Activated CD8-positive, alpha-beta memory T cell treated with anti-CD3 and anti-CD28 coated beads, Interleukin-2, amount 10 ng/mL, durations not matched to agents 7 days and 5 days (primary cell): ENCODE measurements at places on chromosomes 5 and 9. TPM values are rescaled to one million over a fixed set of nuclear protein-coding genes. Genes with fewer than 3 reads are reported as not detected.

DNA sequence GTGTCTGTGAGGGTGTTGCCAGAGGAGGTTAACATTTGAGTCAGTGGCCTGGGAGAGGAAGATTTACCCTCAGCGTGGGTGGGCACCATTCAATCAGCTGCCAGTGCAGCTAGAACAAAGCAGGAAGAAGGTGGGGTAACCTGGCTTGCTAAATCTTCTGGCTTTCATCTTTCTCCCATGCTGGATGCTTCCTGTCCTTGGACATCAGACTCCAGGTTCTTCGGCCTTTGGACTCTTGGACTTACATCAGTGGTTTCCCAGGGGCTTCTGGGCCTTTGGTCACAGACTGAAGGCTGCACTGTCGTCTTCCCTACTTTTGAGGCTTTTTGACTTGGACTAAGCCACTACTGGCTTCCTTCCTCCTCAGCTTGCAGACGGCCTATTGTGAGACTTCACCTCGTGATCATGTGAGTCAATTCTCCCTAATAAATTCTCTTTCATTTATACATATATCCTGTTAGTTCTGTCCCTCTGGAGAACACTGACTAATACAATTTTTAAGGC lies 38.1 kb downstream of the PBX3 start:
- H3K27ac ChIP-seq = peak overlapping the region; percentile 58
- peak overlapping the region; percentile 34 for H3K4me3 ChIP-seq
- H3K27me3 ChIP-seq = no peaks in the 10 kb centered on the region
- peaks cover 14% of the 10 kb centered on the region for H3K4me1 ChIP-seq
- peaks cover 9% of the 10 kb centered on the region for H3K36me3 ChIP-seq
- peak; percentile 42 for DNase-seq

DNA sequence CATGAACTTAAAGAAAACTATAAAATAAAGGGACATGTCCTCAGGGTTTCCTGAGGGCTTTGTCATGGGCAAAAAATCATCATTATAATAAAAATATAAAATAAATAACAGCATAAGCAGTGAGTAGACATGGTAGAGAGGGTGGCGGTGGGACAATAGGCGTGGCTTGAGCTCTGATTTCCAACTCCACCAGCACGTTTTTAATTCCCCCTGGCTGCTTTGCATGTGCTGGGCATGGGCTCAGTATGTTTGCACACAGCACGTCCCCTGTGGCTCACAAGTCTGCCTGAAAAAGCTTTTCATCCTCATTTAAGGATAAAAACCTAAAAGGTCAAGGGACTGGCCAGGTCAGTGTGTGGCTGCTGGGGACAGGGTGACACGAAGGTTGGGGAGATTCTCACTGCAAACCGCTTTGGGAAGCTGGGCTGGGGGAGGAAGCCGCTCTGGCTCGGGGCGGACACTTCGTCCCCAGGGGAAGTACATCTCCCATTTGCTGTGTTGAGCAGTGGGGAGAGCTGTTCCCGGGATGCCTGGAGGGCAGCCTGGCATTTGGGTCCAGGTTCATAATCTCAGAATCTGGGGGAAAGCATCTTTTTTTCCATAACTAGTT lies 32.6 kb downstream of the NKX2-5 start:
- H3K36me3 ChIP-seq = no peaks in the 10 kb centered on the region
- H3K4me3 ChIP-seq = no peak overlapping the region
- H3K4me1 ChIP-seq = peaks cover 3% of the 10 kb centered on the region
- no peak for DNase-seq
- H3K27ac ChIP-seq = no peak overlapping the region

DNA sequence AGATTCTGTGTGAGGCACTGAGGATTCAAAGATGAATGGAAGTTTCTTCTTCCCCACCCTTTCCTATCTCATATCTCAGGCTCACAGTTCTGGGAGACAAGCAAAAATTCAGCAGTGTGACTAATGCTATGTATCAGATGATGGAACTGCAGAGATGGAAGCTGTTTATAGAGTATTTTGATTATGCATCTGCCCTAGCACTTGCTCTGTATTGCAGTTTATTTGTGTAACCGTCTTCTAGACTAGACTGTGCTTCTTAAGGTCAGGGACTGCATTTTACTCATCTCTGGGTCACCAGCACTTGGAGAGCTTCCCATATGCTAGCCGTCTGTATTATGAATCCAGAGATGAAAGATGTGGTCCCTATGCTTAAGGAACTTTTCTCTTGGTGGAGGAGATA lies 12.6 kb downstream of the CAVIN4 start:
- H3K4me3 ChIP-seq = no peak overlapping the region
- peaks cover 3% of the 10 kb centered on the region for H3K4me1 ChIP-seq
- DNase-seq = no peak
- no peaks in the 10 kb centered on the region for H3K36me3 ChIP-seq

DNA sequence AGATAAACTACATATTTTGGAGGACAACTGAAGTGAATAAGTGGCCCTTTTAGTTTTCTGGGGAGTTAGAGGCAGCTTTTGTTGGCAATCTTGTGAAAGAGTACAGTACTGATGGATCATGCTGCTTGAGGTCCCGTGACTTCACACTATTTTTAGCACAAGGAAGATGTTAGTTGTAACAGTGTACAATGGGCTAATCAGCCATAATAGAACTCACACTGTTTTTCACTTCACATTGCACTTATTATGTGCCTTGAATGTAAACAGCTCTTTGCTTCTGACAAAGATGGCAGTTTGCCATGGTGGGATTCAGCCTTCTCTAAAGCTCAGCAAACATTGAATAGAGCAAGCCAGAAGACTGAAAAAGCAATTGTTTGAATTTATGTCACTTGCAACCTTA lies 176.7 kb upstream of the ZNF608 start:
- DNase-seq = no peak
- H3K4me3 ChIP-seq = no peak overlapping the region
- H3K36me3 ChIP-seq = no peaks in the 10 kb centered on the region
- H3K27me3 ChIP-seq = no peaks in the 10 kb centered on the region
- H3K27ac ChIP-seq = no peak overlapping the region

DNA sequence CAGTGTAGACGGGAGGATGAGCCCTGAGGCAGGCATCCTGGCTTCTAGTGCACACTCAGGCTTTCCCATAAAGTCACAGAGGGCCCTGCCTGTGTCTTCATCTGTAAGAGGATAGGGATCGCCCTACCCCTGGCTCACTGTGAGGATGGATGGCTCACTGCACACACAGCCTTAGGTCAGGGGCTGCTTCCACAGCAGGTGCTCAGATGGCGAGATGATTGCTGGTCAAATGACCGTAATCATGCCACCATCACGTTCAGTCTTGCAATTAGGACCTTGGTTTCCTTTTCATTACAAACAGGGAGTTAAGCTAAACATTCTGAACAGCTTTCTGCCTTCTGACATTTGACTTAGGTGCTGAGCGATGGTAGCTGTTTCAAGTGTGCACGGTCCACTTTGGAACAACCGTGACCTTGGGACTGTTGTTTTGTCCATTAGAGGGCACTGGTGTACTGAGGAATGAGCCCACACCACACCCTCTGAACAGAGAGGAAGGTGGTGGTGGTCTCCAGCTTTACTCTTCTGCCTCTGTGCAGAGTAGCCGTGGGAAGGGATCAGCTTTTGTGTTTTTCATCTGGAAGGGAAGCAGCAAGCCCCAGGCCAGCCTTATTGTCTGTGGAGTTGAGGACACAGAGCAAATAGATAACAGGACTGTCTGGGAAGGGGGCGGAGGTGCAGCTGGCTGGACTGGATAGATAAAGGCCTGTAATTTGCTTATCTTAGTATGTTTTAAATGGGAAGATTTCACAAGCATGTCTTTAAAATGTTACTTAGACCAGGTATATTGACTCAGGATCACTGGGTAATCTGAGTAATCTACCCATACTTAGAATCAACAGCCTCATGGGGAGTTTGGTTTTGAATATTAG lies 183.1 kb downstream of the TRIO start:
- no peak overlapping the region for H3K27ac ChIP-seq
- no peak for DNase-seq
- H3K36me3 ChIP-seq = no peaks in the 10 kb centered on the region
- H3K4me1 ChIP-seq = peaks cover 6% of the 10 kb centered on the region

DNA sequence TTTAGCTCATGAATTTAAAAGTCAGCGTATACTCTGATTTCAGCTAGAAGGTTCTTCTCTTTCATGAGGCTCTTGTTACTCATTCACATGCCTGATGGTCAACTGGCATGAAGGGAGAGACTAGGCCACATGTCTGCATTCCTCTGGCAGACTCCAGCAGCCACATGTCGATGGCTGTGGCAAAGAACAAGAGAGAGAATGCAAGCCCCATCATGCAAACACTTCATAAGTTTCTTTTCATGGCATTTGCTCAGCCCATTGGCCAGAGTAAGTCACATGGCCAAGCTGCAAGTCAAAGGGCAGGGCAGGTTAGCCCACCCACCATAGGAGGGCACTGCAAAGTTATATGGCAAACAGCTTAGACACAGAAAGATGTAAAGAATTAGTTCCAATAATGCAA lies 5.4 kb downstream of the KCNV2 start:
- no peaks in the 10 kb centered on the region for H3K4me1 ChIP-seq
- DNase-seq = no peak
- no peaks in the 10 kb centered on the region for H3K27me3 ChIP-seq
- H3K27ac ChIP-seq = no peak overlapping the region

DNA sequence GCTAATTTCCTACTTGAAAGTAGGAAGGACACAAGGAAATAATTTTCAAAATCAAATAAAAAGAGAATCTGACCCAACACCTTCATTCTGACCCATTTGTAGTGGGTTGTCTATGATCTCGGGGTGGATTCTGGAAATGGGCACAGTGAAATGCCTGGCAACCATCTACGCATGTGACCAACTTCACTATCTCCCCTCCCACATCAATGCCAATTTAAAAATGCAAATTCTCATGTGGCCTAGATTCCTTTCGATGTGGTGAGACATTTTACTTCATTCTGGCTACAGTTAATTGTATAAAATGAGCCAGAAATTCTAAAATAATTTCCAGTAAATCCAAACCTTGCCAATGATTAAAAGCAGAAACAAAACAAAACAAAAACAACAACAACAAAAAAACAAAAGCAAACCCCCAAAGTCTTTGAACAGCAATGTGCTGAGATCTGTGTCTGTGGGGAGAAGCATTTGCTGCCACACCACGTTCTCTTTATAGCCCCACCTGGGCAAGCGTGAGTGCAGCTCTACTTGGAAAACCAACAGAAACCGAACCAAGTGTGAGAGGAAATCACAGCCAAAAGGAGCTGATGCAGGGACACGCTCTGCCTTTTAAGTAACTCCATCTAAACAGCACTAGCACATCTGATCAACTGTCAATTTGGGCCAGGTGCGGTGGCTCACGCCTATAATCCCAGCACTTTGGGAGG lies 59.0 kb downstream of the USP20 start:
- peak overlapping the region; percentile 42 for H3K4me3 ChIP-seq
- peak; percentile 61 for DNase-seq
- H3K27me3 ChIP-seq = no peaks in the 10 kb centered on the region
- H3K27ac ChIP-seq = peak overlapping the region; percentile 90

- no peak for DNase-seq
- no peaks in the 10 kb centered on the region for H3K4me1 ChIP-seq
- H3K4me3 ChIP-seq = no peak overlapping the region
- H3K27ac ChIP-seq = no peak overlapping the region
- H3K27me3 ChIP-seq = peaks cover 13% of the 10 kb centered on the region
Measured at GRCh38 chr9:1997646-1998045, 17.5 kb upstream of the SMARCA2 start.

GRCh38 chr5:68545636-68546295 lies 330.2 kb downstream of the PIK3R1 start:
- no peak overlapping the region for H3K4me3 ChIP-seq
- H3K27me3 ChIP-seq = peaks cover 18% of the 10 kb centered on the region
- H3K4me1 ChIP-seq = no peaks in the 10 kb centered on the region
- H3K27ac ChIP-seq = no peak overlapping the region
- no peaks in the 10 kb centered on the region for H3K36me3 ChIP-seq
- DNase-seq = no peak

- H3K4me3 ChIP-seq = no peak overlapping the region
- no peak for DNase-seq
- no peaks in the 10 kb centered on the region for H3K4me1 ChIP-seq
- H3K36me3 ChIP-seq = no peaks in the 10 kb centered on the region
- H3K27me3 ChIP-seq = peaks cover 57% of the 10 kb centered on the region
Measured at GRCh38 chr9:99445371-99445891, 223.3 kb downstream of the SEC61B start.

GRCh38 chr5:15263942-15264341 lies 236.0 kb upstream of the FBXL7 start:
- H3K4me3 ChIP-seq = no peak overlapping the region
- no peaks in the 10 kb centered on the region for H3K4me1 ChIP-seq
- no peaks in the 10 kb centered on the region for H3K36me3 ChIP-seq
- no peak overlapping the region for H3K27ac ChIP-seq
- no peaks in the 10 kb centered on the region for H3K27me3 ChIP-seq

Gene PCDHGC5
- total RNA-seq = not detected

Gene CRB2
- total RNA-seq = not detected

Gene ZNG1E
- 43.4 TPM for total RNA-seq
